ENCODE measurements at places on chromosomes 5 and 9. TPM values are rescaled to one million over a fixed set of nuclear protein-coding genes. Genes with fewer than 3 reads are reported as not detected.
A peak's percentile ranks its signal among the peaks of the same experiment; 100 is the strongest.

TMEM174 gene
- total RNA-seq = not detected

GRCh38 chr9:91188719-91189590 lies 172.8 kb downstream of the AUH start:
- no peaks in the 10 kb centered on the region for H3K27me3 ChIP-seq
- no peaks in the 10 kb centered on the region for H3K4me1 ChIP-seq
- no peak overlapping the region for H3K27ac ChIP-seq
- no peak overlapping the region for H3K4me3 ChIP-seq

DNA sequence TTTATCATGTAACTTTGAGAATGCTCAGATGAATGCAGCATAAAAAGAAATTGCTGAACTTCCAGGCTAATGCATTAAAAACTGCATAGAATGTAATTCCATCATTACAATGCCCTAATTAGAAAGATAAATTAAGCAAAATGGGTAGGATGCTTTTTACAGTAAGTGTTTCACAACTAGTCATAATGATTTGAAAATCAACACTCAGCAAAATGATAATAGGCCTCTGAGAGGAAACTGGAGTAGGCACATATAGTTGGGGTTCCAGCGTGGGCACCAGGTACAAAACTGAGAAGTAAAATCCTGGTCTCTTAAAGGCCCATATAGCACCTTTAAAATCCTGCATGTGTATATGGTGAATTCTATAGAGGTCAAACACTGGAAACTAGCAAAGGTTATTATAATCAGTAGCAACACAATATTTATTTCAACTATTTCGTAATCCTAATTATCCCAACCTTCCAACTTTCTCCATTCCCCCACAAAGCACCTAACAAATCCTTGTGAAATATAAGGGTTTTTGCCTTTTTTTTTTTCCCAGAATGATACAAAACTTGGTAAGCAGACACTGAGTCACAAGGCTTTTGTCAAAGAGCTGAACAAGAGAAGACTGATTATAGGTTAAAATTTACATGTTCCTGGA lies 108.0 kb upstream of the NR5A1 start:
- no peaks in the 10 kb centered on the region for H3K36me3 ChIP-seq
- no peak overlapping the region for H3K4me3 ChIP-seq
- H3K27me3 ChIP-seq = no peaks in the 10 kb centered on the region
- H3K4me1 ChIP-seq = no peaks in the 10 kb centered on the region
- no peak for DNase-seq

DNA sequence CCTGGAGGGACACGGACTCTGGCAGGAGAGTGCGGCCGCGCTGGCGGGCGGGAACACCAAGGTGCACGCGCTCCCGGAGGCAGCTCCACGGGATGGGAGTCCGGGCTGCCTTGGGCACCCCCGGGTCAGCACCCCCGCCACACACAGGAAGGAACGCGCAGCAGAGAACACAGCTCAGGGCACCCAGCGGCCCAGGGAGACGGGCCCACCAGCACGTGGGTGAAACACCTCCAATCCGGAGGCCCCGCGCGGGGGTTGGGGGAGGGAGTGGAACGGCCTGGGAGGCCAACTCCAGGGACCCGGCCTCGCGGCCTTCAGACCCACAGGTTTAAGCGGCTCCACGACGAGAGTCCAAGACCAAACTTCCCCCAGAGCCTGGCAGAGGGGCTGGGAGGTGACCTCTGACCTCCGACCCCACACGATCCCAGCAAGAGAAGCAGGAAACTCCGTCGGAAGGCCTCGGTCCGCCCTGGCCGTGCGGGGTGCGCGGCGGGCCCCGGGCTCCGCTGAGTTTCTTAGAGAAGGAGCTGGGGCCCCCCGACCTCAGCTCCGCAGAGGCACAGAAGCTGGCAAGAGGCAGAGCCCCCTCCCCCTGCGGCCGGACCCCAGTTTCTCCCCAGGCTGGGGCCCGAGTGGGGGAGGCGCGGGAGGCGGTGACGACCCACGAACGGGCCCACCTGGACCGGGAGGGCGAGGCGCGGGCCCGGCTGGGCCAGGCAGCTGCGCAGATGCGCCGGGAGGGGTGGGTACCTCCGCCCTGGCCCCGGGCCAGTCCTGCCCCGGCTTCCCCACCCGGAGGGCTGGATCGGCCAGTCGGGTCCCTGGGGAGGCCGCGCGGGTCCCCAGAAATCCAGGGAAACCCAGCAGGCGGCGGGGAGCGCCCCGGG lies 851 bp downstream of the NACC2 start:
- peak overlapping the region; percentile 98 for H3K27ac ChIP-seq
- DNase-seq = peak; percentile 96
- no peaks in the 10 kb centered on the region for H3K27me3 ChIP-seq
- H3K36me3 ChIP-seq = no peaks in the 10 kb centered on the region
- H3K4me1 ChIP-seq = peaks cover 66% of the 10 kb centered on the region

GRCh38 chr5:157351802-157352092 lies 85.8 kb downstream of the CYFIP2 start:
- H3K4me1 ChIP-seq = peaks cover 4% of the 10 kb centered on the region
- H3K36me3 ChIP-seq = no peaks in the 10 kb centered on the region
- H3K4me3 ChIP-seq = no peak overlapping the region
- DNase-seq = no peak
- no peak overlapping the region for H3K27ac ChIP-seq

GRCh38 chr5:173778784-173779304 lies 109.3 kb upstream of the CPEB4 start:
- H3K36me3 ChIP-seq = no peaks in the 10 kb centered on the region
- no peak for DNase-seq
- H3K27ac ChIP-seq = no peak overlapping the region
- H3K4me3 ChIP-seq = no peak overlapping the region
- H3K27me3 ChIP-seq = no peaks in the 10 kb centered on the region

All from sigmoid colon (tissue), 7 donors.